ENCODE measurements at places on chromosomes 7 and 10. TPM values are rescaled to one million over a fixed set of nuclear protein-coding genes. Genes with fewer than 3 reads are reported as not detected.

DNA sequence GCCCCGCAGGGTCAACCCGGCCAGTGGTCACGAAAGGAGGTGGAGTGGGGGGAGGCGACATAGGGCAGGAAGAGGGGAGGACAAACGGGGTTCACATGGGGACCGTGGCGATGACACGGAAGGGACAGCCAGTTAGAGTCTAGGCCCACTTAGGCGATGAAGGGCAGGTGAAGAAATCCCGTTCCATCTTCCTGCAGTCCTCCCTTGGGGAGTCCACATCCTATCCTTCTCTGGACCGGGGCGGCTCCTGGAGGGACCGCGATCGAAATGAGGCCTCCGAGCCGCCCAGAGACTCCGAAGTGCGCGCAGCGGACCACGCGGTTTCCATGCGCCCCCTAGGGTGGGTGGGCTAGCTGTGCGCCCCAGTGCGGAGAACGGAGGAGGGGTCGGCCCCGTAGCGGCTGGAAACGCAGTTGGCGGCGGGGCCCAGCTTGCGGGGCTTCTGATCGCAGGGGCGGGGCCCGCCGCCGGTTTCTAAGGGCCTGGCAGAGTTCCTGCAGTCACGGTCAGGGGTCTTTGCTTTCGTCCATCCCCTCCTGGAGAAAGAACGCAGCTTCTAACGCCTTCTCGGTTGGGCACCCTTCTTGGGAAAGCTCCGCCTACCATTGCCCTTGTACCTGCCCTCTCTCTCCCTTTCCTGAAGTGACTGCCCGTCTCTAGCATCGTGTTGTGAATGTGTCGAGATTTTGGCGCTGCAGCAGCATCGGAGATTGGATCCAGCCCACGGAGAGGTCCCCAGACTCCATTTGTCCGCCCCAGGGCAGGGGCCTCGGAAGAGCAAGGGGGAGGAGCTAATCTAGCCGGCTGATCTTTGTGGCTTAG is 17.9 kb upstream of the TMEM225B start:
- H3K27ac ChIP-seq = peak overlapping the region; percentile 20
- no peaks in the 10 kb centered on the region for H3K4me1 ChIP-seq

DPY19L1 gene
- 20.8 TPM for total RNA-seq

DNA sequence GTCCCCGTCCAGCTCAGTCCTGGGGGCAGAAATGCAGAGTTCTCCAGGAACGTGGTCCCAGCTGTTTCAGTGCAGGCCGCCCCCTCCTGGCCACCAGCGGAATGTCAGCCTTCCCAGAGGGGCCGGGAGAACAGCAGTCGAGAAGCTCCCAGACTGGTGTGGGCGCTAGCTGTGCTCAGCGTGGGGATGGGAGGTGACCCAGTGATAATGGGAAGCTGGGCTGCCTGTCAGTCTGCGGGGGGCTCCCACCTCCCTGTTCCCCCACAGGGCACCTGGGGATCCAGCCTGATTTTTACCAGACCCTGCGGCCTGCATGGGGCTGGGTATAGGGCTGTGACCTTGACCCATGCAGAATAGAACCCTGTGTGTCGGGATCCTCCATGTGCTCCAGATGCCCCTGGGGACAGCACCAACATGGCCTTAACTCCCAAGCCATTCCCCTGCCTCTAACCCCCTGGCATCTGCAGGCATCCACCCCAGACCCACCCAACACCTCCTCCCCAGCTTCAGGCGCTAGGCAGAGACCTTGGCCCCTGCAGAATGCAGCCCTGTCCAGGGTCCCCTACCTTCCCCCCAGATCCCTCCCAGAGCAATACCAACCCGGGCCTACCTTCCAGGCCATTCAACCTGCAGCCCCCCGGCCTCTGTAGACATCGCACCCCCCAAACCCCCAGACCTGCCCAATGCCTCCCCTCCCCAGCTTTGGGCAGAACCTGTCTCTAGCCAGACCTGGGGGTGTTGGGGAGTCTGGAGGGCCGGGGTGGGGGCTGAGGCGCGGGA is 880 bp upstream of the ELN start:
- no peak overlapping the region for H3K4me3 ChIP-seq
- H3K27ac ChIP-seq = no peak overlapping the region
- H3K4me1 ChIP-seq = peaks cover 14% of the 10 kb centered on the region
- peak; percentile 70 for DNase-seq
- no peaks in the 10 kb centered on the region for H3K36me3 ChIP-seq
- no peaks in the 10 kb centered on the region for H3K27me3 ChIP-seq

GRCh38 chr7:25476863-25477499 is 248.7 kb upstream of the NPVF start:
- no peaks in the 10 kb centered on the region for H3K27me3 ChIP-seq
- no peak overlapping the region for H3K4me3 ChIP-seq
- H3K36me3 ChIP-seq = no peaks in the 10 kb centered on the region

GRCh38 chr7:44911911-44912310 is 26.6 kb upstream of the PURB start:
- no peak overlapping the region for H3K27ac ChIP-seq
- no peak overlapping the region for H3K4me3 ChIP-seq
- no peak for DNase-seq
- H3K4me1 ChIP-seq = no peaks in the 10 kb centered on the region
- H3K27me3 ChIP-seq = no peaks in the 10 kb centered on the region
- no peaks in the 10 kb centered on the region for H3K36me3 ChIP-seq

GRCh38 chr10:104339469-104340110 is 1.3 kb upstream of the ITPRIP start:
- H3K4me1 ChIP-seq = peaks cover 34% of the 10 kb centered on the region
- no peaks in the 10 kb centered on the region for H3K27me3 ChIP-seq
- no peaks in the 10 kb centered on the region for H3K36me3 ChIP-seq

DNA sequence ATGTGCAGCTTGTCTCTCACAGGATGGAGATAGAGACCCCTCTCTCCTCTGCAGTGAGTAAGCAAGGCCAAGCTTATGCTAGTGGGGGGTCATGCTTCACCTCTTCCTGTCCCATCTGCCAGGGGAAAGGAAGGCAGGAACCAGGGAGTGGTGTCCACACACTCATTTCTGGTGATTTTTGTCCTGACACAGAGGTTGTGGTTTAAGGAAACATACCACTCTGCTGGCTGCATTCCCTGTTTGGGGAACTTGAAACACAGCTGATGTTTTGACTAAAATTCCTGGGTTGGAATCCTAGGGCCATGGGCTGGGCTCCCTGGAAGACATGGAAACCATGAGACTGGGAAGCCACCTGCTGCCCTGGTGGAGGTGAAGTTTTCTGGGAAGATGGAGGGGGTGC is 21.4 kb downstream of the C10orf120 start:
- peaks cover 3% of the 10 kb centered on the region for H3K27me3 ChIP-seq
- H3K4me3 ChIP-seq = no peak overlapping the region
- DNase-seq = no peak
- H3K4me1 ChIP-seq = no peaks in the 10 kb centered on the region
- H3K36me3 ChIP-seq = no peaks in the 10 kb centered on the region

- H3K4me3 ChIP-seq = no peak overlapping the region
- DNase-seq = no peak
- no peaks in the 10 kb centered on the region for H3K4me1 ChIP-seq
- no peak overlapping the region for H3K27ac ChIP-seq
- no peaks in the 10 kb centered on the region for H3K27me3 ChIP-seq
- no peaks in the 10 kb centered on the region for H3K36me3 ChIP-seq
Observed at GRCh38 chr7:118029826-118030422, 154.0 kb upstream of the LSM8 start.

GRCh38 chr7:98194672-98195457 is 16.4 kb upstream of the BHLHA15 start:
- DNase-seq = no peak
- H3K27me3 ChIP-seq = no peaks in the 10 kb centered on the region
- peaks cover 28% of the 10 kb centered on the region for H3K36me3 ChIP-seq
- no peak overlapping the region for H3K4me3 ChIP-seq
- no peak overlapping the region for H3K27ac ChIP-seq
- H3K4me1 ChIP-seq = no peaks in the 10 kb centered on the region

GRCh38 chr7:131327049-131327625 is 539 bp upstream of the MKLN1 start:
- peak overlapping the region; percentile 79 for H3K4me3 ChIP-seq
- H3K27me3 ChIP-seq = no peaks in the 10 kb centered on the region
- peaks cover 17% of the 10 kb centered on the region for H3K4me1 ChIP-seq
- DNase-seq = peak; percentile 82
- peak overlapping the region; percentile 100 for H3K27ac ChIP-seq

DNA sequence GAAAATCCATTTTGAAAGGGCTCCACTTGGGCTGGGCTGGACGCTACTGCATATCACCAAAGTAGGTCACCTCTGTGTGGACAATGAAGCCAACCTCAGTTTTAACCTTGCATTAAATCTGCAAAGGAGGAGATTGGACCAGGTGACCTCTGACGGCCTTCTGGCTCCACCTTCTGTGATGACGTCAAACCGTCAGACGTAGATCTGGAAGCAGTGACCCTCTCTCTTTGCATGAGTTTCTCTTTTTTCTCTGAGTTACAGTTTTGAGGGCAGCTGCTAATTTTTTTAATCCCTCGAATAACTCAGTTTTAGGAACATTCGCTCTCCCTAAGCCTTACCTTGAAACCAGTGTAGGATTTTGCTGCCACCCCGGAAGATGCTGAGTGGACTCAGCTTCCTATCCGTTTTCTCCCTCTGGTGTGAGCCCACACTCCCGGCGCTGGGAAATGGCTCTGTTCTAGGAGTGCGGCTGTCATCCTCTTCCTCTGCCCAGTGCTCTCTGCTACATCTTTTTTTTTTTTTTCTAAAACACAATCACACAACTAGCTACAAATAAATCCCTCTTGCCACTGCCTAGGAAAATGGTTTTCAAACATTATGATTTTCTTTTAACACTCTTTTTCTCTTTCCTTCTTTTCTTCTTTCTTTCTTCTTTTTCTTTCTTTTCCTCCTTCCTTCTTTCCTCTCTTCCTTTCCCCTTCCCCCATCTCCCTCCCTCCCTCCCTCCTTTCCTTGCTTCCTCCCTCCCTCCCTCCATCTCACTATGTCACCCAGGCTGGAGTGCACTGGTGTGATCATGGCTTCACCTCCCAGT is 27.7 kb upstream of the NMT2 start:
- H3K27me3 ChIP-seq = no peaks in the 10 kb centered on the region
- H3K36me3 ChIP-seq = no peaks in the 10 kb centered on the region

DNA sequence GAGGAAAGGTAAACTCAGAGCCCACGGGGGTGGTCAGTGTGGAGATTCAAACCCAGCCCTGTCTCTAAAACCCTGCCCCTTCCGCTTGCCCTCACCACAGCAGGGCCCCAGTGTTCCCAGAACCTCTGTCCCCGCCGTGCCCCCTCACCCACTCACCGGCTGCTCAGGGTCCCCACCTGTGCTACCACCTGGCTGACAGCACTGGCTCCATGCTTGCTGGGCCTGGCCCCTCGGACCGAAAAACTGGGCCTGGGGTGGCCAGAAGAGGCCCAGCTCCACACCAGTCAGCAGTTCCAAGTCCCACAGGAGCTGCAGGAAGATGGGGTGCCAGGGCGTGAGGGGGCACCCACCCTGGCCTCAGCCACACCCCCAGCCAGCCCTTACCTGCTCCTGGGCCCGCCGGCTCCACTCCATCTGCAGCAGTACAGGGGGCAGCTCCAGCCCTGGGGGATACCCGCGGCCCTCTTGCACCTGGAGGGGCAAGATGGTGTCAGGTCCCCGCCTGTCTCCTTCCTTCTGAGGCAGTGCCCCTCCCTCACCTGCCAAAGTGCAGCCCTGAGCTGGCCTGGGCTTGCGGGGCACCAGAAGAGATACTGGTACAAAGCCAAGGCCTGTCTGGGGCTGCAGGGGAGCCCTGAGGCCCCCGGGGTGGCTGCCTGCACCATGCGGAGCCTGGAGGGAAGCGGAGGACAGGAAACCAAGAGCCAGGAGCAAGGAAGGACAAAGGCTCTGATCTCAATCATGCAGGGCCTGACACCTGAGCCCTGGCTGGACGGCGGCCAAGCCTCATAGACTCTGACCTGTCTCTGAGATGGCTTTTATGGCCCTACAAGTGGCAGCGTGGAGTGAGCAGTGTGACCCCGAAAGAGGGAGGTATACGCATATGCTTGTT is 11.7 kb downstream of the ATP6V1F start:
- H3K27ac ChIP-seq = no peak overlapping the region
- H3K4me1 ChIP-seq = peaks cover 12% of the 10 kb centered on the region
- no peak overlapping the region for H3K4me3 ChIP-seq
- DNase-seq = no peak
- peaks cover 23% of the 10 kb centered on the region for H3K27me3 ChIP-seq

NACAD gene
- 1.2 TPM for total RNA-seq

DNA sequence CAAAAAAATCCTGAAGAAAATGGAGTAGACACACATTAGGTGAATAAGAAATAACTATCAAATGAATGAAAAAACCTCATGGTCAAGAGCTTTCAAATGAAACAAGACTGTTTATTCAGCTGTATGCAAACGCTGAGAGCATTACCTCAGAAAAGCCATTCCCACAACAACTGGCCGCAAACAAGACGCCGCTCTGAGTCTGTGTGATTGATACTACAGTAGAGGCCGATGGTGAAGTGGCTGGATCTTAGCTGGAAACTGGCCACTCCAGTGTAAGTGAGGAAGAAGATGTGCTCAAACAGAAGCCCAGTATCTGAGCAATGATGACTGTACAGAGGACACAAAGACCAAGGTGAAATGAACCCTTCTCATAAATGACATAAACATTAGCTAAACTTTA is 252.4 kb upstream of the GHITM start:
- H3K4me3 ChIP-seq = no peak overlapping the region
- no peak for DNase-seq
- H3K36me3 ChIP-seq = no peaks in the 10 kb centered on the region
- H3K27me3 ChIP-seq = no peaks in the 10 kb centered on the region
- H3K4me1 ChIP-seq = no peaks in the 10 kb centered on the region
- no peak overlapping the region for H3K27ac ChIP-seq
